Osteoblast (primary cell): ENCODE measurements at places on chromosomes 6 and 20. TPM values are rescaled to one million over a fixed set of nuclear protein-coding genes. Genes with fewer than 3 reads are reported as not detected.

- DNase-seq = no peak
These were observed 206.7 kb upstream of the JARID2 start for GRCh38 chr6:15039136-15039535.

DNA sequence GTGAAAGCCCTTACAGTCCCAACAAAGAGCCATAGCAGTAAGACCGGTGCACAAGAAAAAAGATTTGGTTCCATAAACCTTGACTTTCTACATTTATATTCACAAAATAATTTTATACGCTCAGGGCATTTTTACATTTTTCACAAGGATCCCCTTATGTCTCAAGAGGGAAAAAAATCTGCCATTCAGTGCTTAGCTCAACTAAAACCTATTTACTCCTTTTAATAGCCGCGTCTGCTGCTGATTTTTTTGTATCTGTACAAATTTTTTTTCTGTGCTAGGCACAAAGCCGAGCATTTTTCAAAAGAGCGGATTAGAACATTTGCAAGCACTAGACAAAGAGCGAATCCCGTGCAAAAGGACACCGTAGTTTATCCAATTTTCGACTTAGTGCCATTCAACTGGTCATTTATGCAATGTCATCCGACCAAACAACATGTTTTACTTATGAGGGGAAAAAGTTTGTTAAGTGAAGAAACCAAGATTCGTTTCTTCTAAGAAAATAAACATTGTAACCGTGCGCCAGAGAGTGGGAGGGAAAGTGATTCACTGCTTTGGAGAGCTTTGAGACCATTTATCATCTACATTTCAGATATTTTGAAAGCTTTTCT lies 3.7 kb downstream of the TFAP2D start:
- no peak for DNase-seq

The FAM209A gene
- total RNA-seq = under 0.01 TPM in 1 of 2 replicates, not detected in the other

The BACH2 gene
- total RNA-seq = 3.6 and 4.4 TPM in 2 replicates

The SLC22A2 gene
- total RNA-seq = under 0.01 TPM in 2 replicates

The FABP7 gene
- total RNA-seq = not detected in 2 replicates
